ENCODE measurements at places on chromosomes 2 and 18.

GRCh38 chr18:23710068-23710527 lies 20.8 kb downstream of the LAMA3 start:
- no peak for DNase-seq

- DNase-seq = no peak
These were observed 888.4 kb downstream of the TSN start for GRCh38 chr2:122643725-122644329.

GRCh38 chr2:100077456-100077855 lies 64.9 kb downstream of the AFF3 start:
- no peak for DNase-seq

DNA sequence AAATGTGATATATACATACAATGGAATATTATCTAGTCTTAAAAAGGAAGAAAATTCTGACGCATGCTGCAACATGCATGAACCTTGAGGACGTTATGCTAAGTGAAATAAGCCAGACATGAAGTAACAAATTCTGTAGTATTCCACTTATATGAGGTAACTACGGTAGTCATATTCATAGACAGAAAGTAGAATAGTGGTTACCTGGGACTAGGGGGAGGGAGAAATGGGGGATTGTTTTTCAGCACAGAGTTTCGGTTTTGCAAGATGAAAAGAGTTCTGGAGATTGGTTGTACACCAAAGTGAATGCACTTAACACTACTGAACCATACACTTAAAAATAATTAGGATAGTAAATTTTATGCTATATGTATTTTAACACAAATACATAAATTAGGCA lies 215.9 kb upstream of the FBXO11 start:
- DNase-seq = no peak

DNA sequence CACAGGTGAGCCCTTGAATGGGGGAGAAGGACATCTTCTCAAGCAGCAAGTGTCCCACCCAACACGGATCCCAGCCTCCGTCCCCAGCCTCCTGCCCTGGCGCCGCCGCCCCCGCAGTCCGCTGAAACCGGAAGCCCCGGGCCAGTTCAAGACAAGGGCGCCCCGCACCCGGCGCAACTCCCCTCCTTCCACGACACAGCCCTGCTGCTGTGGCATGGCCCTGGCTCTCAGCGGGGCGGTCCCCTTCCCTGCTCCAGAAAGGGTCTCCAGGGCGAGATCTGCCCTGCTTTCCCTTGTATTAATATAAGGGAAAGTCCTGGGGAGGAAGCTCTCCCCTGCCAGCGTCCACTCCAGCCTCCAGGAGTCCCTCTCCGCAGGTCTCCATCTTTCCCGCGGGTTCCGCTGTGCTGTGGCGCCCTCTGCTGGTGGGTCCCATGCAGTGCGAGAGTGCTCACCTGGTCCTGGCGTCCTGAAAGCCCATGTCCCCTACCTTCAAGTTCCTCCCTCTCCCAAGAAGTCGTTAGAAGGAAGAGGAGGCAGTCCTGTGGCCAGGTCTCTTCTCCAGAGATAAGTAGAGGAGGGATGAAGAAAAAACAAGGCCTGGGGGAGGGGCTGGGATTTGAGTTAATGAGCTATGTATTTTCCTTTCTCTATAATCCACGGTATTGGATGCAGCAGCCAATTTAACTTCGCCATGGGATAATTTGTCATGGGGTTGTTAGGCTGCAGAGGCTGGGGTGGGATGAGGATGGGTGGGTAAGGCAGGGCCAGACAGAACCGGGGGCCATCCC lies 176.0 kb downstream of the SMAD2 start:
- peak; percentile 57 for DNase-seq

GRCh38 chr2:109535217-109535946 lies 78.4 kb downstream of the SEPTIN10 start:
- DNase-seq = no peak

GRCh38 chr18:12038082-12038638 lies 55.5 kb upstream of the ANKRD62 start:
- no peak for DNase-seq

- no peak for DNase-seq
These were observed 51.0 kb upstream of the CTDP1 start for GRCh38 chr18:79628416-79629248.

GRCh38 chr18:53508529-53508928 lies 715.9 kb downstream of the MBD2 start:
- no peak for DNase-seq

- DNase-seq = no peak
These were observed 116.8 kb upstream of the ODC1 start for GRCh38 chr2:10564876-10565445.

Data from stimulated activated CD4-positive, alpha-beta T cell treated with anti-CD3 and anti-CD28 coated beads, Interleukin-15, amount 100 ng/mL, for 48 hours (primary cell).